Stimulated activated CD8-positive, alpha-beta memory T cell treated with anti-CD3 and anti-CD28 coated beads, Interleukin-15, amount 100 ng/mL, for 24 hours (primary cell): ENCODE measurements at places on chromosomes 2 and 18.

GRCh38 chr2:58122040-58122439 is 75.4 kb downstream of the VRK2 start:
- DNase-seq = no peak

- no peak for DNase-seq
These were observed 392.3 kb upstream of the ZEB2 start for GRCh38 chr2:144912206-144912605.

DNA sequence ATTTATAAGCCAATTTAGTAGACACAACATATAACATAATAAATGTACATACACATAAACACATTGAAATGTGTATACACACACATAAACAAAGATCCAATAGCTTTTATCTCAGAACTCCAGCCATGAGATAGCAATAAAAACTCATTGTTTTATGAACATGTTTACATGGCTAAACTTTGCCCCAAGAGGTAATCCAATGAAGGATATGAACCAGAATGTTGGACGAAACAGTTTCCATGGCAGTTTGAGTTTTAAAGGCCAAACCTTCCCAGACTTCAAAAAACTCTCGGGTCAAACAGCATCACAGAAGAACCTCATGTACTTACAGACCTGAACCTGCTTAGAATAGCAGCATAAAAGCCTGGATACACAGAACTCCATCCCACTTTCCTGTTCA is 97.2 kb upstream of the WDR75 start:
- DNase-seq = no peak

- no peak for DNase-seq
These were observed 257.1 kb upstream of the SPOPL start for GRCh38 chr2:138244501-138244925.

DNA sequence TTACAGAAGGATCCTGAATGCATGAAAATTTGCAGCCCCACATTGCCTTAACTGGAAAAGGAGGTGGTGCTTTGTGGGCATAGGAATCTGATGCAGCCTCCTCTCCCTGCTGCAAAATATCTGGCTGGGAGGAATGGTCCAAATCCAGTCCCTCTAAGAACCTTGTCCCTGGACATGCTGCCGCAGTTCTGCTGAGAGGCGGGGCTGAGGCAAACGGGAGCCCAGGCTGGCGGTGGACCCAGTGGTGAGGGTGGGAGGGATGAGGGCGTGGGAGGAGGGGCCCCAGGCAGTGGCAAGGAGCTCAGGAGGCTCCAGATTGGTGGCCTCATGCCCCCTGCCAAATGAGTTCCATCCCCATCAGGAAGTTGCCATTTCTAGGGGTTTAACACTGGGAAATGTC is 36.2 kb downstream of the ZAP70 start:
- no peak for DNase-seq

GRCh38 chr2:205387350-205388055 is 294.8 kb upstream of the NRP2 start:
- DNase-seq = no peak

GRCh38 chr18:11089931-11090715 is 59.2 kb downstream of the PIEZO2 start:
- no peak for DNase-seq

DNA sequence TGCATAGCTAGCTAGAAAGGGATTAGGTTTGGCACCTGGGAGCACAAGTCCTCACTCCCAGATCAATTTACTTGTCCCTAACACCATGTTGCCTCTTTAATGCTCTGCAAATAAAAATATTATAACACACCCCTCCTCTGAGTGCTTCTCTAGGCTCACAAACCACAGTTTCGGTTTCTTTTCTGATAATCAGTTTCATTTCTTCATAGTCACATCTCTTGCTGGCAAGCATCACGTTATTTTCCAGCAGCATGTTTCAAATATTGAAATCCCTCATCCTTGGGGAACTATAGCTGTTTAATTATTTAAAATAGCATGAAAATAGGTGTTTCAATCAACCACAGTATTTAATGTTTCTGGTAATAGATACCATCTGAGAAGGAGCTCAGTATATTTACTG is 13.9 kb upstream of the SMCHD1 start:
- DNase-seq = no peak

GRCh38 chr2:166725927-166726924 is 162.1 kb upstream of the XIRP2 start:
- DNase-seq = no peak

DNA sequence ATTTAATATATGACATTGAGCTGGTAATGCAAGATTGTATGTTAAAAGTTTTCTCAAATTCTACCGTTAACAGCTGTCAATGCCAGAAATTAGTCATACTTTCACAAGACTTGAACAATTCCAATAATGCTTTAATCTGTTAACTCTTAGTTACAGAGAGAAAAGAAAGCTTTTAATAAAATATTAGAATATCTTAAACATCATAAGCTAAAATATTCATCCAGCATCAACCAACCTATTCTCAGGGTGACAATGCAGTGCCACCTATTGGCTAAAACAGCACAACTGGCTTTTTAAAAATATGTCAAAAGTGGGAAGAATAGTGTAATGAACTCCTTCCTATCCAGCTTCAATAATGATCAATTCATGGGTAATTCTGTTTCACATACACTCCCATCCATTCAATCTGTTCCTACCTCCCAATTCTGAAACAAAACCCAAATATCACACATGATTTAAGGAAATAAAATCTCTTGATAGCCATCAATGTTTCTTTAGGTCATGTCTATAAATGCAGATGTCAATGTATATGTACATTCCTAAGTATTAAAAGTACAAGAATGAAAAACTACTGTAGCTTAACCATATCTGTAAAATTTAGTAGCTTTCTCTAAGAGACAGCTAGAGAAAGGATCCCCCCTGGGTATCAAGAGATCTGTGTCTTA is 79.8 kb upstream of the CCDC141 start:
- no peak for DNase-seq

DNA sequence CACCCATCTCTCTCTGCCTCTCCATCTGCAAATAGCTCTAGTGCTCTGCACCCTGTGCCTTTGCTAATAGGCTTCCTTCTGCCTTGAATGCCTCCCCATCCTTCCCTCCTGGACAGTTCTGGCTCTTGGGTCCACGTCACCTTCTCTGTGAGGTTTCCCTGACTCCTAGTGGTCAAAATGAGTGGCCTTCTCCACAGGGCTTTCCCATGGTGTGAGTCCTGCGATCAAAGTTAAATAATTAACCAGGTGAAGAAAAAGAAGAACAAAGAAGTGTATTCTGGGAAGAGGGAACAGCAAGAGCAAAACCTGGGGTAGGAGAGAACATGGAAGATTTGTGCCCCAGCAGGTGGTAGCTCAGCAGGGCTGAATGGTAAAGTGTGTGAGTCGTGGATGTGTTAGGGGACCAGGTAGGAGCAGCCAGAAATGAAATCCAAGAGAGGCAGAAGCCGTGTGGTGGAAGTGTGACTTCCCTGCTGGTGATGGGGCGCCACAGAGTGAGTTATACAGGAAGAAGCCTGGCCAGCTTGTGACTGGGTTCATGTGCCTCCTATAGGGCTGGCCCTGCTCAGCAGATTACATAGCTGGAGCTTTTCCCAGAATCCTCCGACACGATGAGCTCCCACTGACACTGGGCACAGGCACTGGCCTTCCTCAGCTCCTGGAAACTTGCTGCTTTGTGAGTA is 93.8 kb upstream of the LDAH start:
- no peak for DNase-seq

DNA sequence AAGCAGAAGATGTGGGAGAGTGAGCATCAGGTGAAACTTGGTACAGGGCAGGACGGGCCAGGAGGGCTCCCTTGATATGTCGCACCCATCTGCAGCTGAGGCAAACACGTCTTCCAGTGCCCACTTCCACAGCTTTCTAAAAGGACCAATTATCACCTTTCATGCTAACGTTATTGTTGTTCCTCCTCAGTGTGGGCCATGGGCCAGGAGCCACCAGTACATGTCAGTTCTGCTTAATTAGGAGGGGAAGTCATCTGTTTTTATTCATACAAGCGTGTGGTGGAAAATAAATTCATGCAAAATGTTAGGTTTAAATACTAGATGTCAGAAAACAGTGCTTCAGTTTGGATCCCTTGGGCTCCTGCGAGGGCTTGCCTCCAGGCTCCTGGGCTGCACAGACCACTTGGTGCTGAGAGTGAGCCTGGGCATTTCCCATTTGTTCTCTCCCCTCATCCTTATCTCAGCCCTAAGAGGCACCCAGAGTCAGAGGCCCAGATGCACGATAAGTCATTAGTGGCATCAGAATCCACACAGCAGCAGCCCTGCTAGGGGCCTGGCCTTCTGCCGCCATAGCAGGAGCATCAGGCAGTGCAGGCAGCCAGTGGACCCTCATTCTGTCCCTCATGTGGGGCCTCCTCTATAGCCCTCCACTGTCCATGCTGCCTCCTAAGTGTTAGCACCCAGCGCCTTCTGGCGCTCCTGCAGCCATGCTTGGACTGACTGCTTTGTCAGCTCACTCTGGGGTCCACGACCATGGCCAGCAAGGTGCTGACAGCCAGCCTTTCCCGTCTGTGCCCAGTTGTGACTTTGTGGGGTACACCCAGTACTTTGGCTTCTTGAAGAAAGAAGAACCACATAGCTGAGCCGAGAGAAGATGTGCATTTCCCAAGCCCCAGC is 539.8 kb upstream of the RAB6C start:
- no peak for DNase-seq

DNA sequence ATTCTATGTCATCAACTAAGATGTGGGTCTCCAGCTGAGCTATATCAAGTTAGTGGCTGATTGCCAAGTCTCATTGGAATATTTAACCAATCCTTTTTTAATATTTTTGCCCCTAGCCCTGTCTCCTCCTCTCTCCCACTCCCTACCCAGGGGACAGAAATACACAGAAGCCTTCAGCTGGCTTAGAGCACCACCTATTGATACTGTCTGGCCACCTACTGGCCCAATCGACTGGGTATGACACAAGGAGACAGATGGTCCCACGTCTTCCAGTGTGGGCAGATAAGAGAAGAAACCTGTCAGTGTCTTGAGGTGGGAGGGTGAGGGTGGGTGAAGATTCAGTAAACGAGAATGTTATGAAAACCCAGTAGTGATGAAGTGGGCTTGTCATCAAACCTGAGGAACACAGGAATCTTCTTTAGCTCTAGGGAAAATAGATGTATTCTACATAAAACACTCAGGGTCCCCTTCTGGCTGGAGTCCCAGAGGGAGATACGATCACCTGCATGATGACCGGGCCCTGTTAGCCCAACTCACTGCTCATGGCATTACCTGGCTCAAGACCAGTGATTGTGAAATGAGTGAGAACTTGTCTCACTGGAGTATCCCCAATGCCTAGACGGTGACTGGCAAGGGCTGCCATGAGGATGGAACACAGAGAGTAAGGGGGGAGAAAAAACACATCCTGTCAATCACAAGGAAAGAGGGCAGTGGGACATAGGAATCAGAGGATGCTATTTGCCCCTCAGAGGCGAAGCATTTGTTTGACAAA is 26.7 kb downstream of the POLR1A start:
- DNase-seq = no peak

- no peak for DNase-seq
These were observed 183.8 kb downstream of the MYT1L start for GRCh38 chr2:2146969-2147900.

DNA sequence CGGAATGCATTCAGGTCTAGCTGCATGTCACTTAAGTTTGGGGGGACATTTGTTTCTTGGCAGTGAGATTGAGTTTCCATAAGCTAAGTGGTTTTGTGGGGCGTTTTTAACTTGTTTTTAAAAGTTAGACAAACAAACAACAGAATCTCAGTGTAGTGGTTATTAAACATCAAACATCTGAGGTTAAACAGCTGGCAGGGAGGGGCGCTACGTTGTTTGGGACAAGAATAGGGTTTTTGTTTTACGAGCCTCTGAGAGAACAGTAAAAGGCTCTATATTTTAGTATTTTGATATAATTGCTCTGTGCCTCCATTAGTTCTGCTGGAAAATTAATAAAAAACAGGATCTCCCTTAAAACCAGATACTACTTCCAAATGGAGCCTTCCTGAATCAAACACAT is 41.6 kb upstream of the TMEM177 start:
- DNase-seq = no peak

GRCh38 chr2:133431289-133431688 is 137.0 kb downstream of the NCKAP5 start:
- no peak for DNase-seq

DNA sequence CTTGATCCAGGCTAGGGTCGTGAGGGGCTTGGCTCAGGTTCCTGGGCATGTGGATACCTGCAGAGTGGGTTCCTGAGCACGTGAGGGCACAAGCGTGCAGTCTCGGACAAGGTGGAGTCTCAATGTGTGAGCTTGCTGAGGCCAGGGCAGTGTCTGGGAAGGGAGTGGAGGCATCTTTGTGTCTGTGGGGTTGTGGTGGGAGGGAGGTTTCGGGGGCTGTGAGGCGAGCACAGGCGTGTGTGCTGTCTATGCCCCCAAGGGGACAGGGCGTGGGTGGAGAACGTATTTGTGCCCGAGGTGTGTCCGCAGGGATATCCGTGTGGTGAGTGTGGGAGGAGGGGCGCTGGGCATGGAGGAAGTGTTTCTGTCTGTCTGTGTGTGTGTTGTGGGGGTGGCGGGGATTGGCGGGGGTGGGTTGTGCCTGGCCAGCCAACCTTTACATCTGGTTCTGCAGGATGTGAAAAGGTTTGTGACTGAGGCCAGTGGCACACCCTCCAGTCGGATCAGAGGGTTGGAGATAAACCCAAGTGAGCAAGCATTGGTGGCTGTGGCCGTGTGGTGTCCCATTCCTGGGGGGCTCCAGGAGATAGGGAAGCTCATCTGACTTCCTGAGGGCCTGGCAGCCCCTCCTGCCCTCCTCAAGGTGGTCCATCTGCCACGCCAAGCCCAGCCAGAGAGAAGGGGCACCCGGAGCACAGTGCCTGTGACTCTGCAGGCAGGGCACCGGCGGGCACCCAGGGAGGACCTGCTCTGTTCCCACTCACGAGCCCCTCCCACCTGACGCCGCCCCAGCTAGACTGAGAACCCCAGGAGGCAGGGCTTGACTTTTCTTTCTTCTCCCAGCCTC is 57.1 kb downstream of the ZFP36L2 start:
- DNase-seq = no peak

- no peak for DNase-seq
These were observed 138.0 kb upstream of the GLI2 start for GRCh38 chr2:120597595-120598193.

- DNase-seq = no peak
These were observed 486.8 kb downstream of the PARD3B start for GRCh38 chr2:205032093-205032551.

DNA sequence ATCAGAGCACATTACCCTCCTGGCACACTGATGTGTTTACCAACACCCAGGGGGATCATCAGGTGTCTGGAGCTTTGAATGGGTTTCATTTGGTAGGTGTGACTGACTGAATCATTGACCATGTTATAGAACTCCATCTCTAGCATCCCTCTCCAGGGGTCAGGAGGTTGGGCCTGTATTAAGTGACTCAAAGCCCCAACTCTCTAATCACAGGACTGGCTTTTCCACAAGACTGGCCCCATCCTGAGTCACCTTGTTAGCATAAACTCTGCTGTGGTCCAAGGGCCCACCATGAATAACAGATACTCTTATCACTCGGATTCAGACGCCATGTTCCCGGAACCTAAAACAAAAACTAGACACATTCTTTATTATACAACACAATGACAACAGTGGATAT is 125.9 kb upstream of the NDUFV2 start:
- DNase-seq = no peak

DNA sequence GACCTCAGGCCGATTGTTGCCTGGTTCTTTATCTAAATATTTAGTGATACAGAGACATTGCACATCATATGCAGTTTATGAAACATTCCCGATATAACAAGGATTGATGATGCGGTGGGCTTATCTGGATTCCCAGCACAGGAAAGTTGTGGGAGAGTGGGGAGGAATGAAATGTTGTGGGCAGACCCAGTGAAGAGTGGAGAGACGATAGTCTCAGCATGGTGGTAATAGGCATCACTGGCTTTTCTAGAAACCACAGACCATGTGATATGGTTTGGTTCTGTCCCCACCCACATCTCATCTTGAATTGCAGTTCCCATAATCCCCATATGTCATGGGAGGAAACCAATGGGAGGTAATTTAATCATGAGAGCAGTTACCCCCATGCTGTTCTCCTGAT is 34.8 kb upstream of the RND3 start:
- no peak for DNase-seq
